Mononuclear cell (primary cell): ENCODE measurements at places on chromosomes 11 and 22. TPM values are rescaled to one million over a fixed set of nuclear protein-coding genes. Genes with fewer than 3 reads are reported as not detected.

Gene RGL4
- total RNA-seq, result 9.2 TPM

Gene SORL1
- total RNA-seq, result 216 TPM

Gene GRAP2
- 94.1 TPM for total RNA-seq

Gene SLC5A1
- total RNA-seq, result not detected

Gene C11orf86
- total RNA-seq, result not detected

Gene CBLIF
- not detected for total RNA-seq

Gene EIF4G2
- 824 TPM for total RNA-seq

Gene ADM2
- total RNA-seq, result 0.31 TPM

Gene PRR5
- 10.8 TPM for total RNA-seq

Gene NAA40
- 5.2 TPM for total RNA-seq

Gene PEX16
- 24.5 TPM for total RNA-seq

Gene TMEM25
- total RNA-seq, result 8.9 TPM

Gene ELFN2
- under 0.01 TPM for total RNA-seq

Gene CYP2D6
- total RNA-seq, result 0.84 TPM

Gene CLMP
- total RNA-seq, result 0.10 TPM

Gene OR51T1
- not detected for total RNA-seq

Gene GTF2H1
- 34.0 TPM for total RNA-seq

Gene HBE1
- total RNA-seq, result 0.94 TPM

Gene OR56A3
- total RNA-seq, result under 0.01 TPM

Gene OR4C13
- not detected for total RNA-seq

Gene SUSD2
- 0.31 TPM for total RNA-seq

Gene PRAME
- not detected for total RNA-seq

Gene UBE2L3
- 28.0 TPM for total RNA-seq
